ENCODE measurements at places on chromosomes 5 and 9.

GRCh38 chr9:125679597-125680189, 27.3 kb downstream of the MAPKAP1 start:
- DNase-seq: no peak

- DNase-seq: no peak
Measured at GRCh38 chr5:151214614-151215545, 9.0 kb downstream of the CCDC69 start.

- DNase-seq: no peak
Measured at GRCh38 chr5:59769832-59770231, 123.7 kb downstream of the PDE4D start.

DNA sequence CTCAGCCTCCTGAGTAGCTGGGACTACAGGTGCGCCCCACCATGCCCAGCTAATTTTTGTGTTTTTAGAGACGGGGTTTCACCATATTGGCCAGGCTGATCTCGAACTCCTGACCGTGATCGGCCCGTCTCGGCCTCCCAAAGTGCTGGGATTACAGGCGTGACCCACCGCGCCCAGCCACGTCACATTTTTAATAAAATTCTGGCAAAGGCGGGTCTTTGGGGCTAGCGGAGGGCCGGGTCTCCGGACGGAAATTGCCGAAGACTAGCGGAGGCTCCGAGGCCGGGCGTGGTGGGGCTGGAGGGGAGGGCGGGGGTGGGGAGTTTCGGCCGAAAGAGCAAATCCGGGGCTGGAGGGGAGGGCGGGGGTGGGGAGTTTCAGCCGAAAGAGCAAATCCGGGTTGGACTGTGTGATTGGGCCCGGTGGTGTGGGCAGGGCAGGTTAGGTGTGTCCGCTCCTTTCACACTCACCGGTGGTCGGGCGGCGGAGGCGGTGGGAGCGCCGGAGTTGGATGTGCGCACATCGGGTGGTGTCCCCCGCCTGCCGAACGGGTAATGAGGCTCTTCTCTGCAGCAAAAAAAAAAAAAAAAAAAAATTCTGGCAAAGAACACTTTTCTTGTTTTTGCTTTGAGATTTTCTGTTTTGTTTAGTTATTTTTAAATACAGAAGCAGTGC, 27.1 kb downstream of the RUFY1 start:
- DNase-seq: no peak

DNA sequence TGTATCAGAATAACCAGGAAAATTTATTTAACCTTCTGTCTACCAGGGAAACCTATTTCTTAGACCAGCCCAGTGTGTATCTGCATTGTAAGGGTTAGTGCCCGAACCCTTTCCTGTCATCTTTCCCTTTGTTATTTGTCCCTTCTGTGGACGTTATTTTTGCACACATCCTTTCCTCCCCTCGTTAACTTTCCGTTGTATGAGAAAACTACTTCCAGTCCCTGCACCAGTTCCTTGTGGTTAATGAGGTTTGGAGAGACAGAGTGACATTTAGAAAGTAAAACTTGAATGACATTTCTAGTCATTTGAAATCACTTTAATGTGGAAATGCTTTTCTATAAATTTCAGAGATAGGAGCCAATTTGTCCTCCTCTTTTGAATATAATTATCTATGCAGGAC, 4.3 kb upstream of the IFNB1 start:
- DNase-seq: no peak

DNA sequence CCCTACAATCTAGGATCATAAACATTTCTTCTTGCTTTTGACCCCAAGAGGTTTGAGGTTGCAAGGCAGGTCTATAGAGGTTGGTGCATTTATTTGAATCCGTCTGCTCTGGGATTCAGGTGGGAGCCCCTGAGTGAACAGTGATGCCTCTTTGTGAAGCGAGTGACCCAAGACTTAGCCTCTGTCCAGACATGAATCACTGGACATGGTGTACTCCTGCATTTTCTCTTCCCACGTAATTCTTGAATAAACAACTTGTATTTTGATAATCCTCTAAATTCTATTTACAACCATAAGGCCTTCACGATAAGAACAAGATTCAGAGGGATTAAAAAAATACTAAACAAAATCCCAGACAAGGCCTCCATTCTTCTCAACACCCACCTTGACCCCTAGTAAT, 67.5 kb upstream of the PLPP6 start:
- no peak for DNase-seq

Measured in AG04449 (cell line).